ENCODE measurements at places on chromosomes 13 and 19.

GRCh38 chr13:34608331-34608730 lies 333.7 kb upstream of the NBEA start:
- DNase-seq, result no peak

- DNase-seq, result no peak
Measured at GRCh38 chr13:20843166-20843565, 59.4 kb downstream of the XPO4 start.

GRCh38 chr19:55353356-55353802 lies 1.1 kb downstream of the COX6B2 start:
- DNase-seq, result no peak

- DNase-seq, result no peak
Measured at GRCh38 chr19:33712268-33712667, 84.4 kb upstream of the KCTD15 start.

- peak; percentile 67 for DNase-seq
Measured at GRCh38 chr13:49693191-49693733, 2.0 kb upstream of the EBPL start.

GRCh38 chr13:31898378-31899071 lies 133.0 kb upstream of the FRY start:
- no peak for DNase-seq

- no peak for DNase-seq
Measured at GRCh38 chr13:30353471-30354215, 46.3 kb upstream of the KATNAL1 start.

DNA sequence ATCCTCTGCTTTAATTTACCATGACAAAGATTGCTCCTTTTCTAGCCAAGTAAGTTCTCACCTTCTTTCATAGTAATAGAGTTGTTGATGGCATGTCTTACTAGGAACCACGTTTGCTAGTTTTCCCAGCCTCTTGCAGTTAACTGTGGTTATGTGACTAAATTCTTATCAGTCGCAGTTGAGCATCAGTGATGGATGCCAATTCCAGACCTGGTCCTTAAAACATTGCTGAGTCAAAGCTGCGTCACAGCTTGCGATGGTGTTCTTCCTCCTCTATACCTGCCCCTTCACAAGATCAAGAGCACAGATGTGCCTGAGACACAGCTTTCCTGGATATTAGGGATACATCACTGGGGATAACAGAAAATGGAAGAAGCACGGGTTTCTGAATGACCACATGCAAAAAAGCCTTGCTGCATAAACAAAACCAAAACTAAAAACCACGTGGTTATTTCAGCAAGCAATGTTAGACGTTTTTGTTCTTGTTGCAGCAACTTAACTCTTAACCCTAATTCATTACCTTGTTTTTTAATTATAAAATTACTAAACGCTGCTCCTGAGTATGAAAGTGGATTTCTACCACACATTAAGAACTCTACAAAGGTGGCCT lies 97.6 kb upstream of the DACH1 start:
- no peak for DNase-seq

GRCh38 chr13:36131222-36131930 lies at the start of gene DCLK1:
DCLK1 (minus strand) TSS chr13:36131382.
- DNase-seq, result peak; percentile 49

DNA sequence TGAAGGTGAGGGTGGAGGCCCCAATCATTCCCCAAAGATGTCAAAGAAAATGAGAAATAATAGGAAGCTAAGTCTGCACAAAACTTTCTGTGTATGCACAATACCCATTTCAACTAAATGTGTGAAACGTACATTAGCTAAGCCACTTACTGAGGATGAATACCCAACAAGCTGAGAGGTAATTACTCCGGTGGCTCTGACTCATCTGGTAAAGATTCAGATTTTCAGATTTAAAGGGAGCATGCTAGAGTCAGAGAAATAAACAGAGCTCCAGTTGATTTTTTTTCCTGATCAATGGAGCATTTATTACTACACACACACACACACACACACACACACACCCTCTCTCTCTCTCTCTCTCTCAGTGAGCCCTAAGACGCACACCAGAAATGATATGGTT lies 194.8 kb upstream of the ARGLU1 start:
- DNase-seq, result no peak

GRCh38 chr13:95982144-95982543 lies 71.1 kb downstream of the UGGT2 start:
- no peak for DNase-seq

DNA sequence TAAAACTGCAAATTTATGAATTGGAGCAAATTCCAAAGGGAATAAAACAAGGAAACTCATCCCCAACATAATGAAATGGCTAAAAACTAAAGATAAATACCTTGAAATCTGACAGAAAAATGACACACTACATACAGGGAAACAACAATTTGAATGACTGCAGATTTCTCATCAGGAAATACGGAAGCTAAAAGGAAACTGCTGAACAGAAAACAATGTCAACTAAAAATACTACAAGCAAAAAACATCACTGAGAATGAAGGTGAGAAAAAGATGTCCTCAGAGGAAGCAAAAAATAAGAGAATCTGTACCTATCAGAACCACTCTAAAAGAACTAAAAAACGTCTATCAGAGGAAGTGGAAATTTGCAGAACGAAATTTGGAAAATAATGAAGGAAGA lies 39.5 kb downstream of the ZSWIM9 start:
- no peak for DNase-seq

- no peak for DNase-seq
Measured at GRCh38 chr13:22080832-22081231, 410.0 kb downstream of the FGF9 start.

DNA sequence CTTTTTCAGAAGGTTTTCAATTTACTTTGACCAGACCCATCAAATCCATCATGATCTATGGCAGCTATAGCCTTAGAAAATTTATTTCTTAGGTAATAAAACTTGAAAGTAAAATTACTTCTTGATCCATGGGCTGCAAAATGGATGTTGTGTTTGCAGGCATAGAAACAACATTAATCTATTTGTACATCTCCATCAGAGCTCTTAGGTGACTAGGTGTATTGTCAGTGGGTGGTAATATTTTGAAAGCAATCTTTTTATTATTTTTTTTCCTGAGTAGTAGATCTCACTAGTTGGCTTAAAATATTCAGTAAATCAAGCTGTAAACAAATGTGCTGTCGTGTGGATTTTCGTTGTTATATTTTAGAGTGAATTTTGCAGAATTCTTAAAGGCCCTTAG lies 710.0 kb downstream of the SLITRK6 start:
- no peak for DNase-seq

DNA sequence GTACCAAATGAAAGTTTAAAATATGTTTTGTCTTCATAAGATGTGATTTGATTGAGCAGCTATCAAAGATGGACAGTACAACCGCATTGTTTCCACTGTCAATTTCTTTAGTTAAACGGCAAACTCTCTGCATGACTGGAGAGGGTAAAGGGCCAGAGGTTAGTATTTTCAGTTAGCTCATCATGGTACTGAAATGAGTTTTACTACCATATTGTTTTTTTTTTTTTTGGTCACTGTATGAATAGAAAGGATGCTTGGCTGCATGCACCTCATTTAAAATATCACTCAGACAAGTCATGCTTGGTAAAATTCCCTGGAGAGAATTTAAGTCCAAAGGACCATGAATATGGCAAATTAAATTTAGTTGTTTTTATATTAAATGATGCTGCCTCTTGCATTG lies 942.1 kb upstream of the SPRY2 start:
- no peak for DNase-seq

DNA sequence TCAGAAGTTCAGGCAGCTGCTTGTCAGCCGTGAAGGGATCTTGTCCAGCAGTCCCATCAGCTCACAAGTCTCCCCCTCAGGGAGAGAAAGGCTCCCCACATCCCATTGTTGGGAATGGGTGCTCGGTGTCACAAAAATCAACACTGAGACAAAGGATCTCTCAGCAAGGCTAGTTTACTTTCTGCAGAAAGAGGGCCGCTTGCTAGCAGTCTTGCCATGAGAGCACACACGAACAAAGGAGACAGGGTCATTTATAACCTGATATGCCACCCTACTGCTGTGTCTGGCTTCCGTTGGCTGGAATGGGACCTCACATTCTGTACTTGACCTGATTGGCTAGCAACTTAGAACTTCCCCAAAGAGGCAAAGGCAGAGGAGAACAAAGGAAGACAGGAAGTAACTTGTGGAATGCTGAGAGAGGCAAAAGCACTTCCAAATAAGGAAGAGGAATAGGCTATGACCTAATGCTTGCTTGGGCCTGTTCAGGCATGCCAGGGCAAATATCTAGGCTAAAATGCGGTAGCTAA lies 8.7 kb upstream of the IGFL3 start:
- peak; percentile 98 for DNase-seq

GRCh38 chr13:35480346-35480745 lies 3.9 kb upstream of the MAB21L1 start:
- DNase-seq, result no peak

- no peak for DNase-seq
Measured at GRCh38 chr13:22227895-22228294, 557.0 kb downstream of the FGF9 start.

GRCh38 chr13:97434397-97435201 lies 630 bp downstream of the RAP2A start:
- DNase-seq, result peak; percentile 27

DNA sequence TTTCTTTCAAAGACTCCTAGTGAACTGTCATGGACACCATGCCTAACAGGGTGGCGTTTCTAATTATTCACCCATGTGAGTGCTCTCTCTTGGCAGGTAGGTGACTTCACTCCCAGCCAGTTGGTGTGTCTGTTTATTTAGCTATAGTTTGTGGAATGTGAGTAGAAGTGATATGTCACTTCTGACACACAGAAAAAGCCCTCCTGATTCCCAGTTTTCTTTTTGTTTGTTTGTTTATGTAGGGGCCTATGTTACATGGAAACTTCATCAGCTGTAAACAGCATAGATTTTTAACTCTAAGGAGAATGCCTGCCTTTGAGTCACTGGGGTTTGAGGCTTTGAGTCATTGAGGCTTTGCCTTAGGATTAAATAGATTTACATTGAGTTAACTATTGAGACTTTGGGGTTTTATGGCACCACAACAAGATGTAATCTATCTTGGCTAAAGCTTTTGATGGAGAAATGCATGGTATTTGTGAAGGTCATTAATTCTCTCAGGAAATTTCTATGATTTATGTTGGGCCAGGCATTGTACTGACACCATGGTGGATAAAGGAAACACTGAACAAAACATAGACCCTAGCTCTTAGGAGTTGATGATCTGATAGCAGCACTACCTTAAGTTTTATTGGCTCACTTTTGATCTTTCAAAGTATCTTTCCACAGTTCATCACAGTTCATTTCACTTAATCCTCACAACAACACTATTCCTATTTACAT lies 45.3 kb downstream of the UFM1 start:
- DNase-seq, result peak; percentile 92

DNA sequence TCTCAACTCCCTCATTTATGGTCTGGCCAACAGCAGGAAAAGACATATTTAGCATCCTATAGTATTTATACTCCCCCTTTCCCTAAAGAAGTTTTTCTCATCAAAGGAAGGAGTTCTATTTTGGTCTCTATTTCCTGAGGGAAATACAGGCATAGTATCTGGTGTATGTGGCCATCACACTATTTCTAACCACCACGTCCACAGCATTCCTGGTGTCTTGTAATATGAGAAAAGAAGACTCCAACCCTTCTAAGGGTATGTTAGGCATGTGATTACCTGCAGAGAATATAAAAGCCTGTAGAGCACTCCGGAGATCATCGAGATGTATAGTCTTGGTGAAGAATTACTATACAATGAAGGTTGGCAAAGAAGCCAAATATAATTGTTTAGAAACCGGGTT lies 137.4 kb downstream of the VWA8 start:
- peak; percentile 38 for DNase-seq

- DNase-seq, result no peak
Measured at GRCh38 chr19:49125025-49125731, 5.8 kb downstream of the PPFIA3 start.

GRCh38 chr19:44476559-44477408 lies 23.5 kb downstream of the ZNF180 start:
- DNase-seq, result peak; percentile 22

GRCh38 chr19:12668346-12668745 lies 1.7 kb downstream of the WDR83 start:
- DNase-seq, result no peak

GRCh38 chr13:77752512-77753069 lies 55.1 kb downstream of the SLAIN1 start:
- no peak for DNase-seq

- DNase-seq, result peak; percentile 19
Measured at GRCh38 chr19:39845584-39845932, 621 bp downstream of the FBL start.

GRCh38 chr19:55858401-55858800 lies 22.1 kb downstream of the NLRP4 start:
- DNase-seq, result no peak

DNA sequence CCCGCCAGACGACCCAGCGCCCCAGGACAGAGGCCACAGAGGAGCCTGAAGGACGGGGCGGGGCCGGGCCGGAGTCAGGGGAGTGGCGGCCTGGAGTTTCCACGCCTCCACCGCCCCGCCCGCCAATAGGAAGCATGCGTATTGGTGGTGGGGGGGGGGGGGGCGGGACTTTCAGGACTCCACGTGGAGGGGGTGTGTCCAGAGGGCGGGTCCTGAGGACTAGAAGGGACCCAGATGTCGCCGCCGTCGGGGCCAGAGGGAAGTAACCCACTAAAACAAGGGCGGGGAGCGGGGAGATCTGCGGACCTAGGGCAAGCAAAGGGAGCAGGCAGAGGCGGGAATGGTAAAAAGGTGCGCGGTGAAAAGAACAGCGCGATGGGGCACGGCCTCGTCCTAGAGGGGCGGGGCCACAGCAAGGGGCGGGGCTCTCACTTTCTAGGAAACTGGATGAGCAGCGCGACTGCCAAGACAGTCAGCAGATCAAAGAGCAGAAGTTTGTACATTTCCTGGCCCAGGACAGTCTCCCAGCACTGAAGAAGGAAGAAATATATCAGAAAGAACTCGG lies 2.8 kb upstream of the LENG1 start:
- peak; percentile 56 for DNase-seq

DNA sequence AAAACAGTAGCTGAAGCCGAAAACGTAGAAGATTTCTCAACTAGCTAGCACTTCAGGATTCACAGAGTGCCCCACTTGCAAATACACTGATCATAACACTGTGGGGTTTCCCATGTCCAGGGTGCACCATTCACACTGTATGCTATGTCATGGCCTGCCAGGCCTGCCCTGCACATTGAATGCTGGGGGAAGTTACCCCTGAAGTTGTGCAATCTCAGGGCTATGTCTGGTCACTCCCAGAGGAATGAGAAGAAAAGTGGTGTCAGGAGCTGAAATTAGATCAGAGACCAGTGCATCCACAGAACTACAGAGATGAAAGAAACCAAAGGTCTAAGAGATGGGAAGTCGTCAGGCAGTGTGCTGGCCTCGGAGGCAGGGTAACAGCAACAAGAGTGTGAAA lies 196.8 kb downstream of the RAP2A start:
- DNase-seq, result no peak

DNA sequence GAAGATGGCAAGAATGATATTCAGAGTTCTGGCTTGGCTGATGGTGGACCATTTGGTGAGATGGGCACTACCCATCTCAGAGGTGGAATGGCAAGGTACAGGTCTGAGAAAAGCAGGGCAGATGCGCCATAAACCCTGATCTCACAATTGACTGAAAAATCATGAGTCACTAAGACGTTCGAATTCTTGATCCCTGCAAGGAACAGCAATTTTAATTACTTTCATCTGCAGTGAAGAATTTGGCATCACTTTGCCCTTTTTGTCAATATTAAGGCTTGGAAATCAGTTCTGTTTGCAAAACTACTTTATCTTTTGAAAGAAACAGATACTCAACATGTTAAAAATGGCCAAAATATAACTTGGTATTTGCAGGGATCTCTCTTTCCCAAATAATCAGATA lies 38.1 kb downstream of the HTR2A start:
- DNase-seq, result no peak

All from fibroblast of skin of right quadriceps (primary cell).